ENCODE measurements at places on chromosomes 11 and 22.

- peak; percentile 15 for DNase-seq
Observed at GRCh38 chr11:74018331-74019005, 9.6 kb upstream of the UCP3 start.

- no peak for DNase-seq
Observed at GRCh38 chr11:105142167-105142566, 2.6 kb upstream of the CARD18 start.

- DNase-seq, result no peak
Observed at GRCh38 chr11:69878927-69879728, 59.9 kb upstream of the FGF3 start.

- no peak for DNase-seq
Observed at GRCh38 chr22:33036881-33037280, 21.3 kb downstream of the SYN3 start.

- no peak for DNase-seq
Observed at GRCh38 chr11:130623670-130624668, 175.5 kb downstream of the ADAMTS15 start.

DNA sequence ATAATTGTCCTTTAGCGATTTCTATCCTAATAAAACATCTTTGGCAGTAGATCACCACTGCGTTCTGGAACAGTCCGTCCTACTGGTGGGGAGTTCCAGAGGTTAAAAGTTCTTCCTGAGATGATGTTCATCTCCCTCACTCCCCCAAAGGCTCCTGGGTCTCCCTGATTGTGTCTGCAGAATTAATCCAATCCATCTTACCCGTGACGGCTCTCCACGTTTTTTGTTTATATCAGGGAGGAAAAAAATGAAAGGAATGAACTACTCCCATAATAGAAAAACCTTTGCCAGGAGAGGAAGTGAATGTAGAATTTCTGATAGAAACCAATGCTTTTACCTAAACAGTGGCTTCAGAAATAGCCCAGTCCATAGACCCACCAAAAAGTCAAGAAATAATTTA lies 81.6 kb downstream of the LARGE1 start:
- no peak for DNase-seq

GRCh38 chr11:45649544-45650165 lies 15.8 kb downstream of the CHST1 start:
- no peak for DNase-seq

DNA sequence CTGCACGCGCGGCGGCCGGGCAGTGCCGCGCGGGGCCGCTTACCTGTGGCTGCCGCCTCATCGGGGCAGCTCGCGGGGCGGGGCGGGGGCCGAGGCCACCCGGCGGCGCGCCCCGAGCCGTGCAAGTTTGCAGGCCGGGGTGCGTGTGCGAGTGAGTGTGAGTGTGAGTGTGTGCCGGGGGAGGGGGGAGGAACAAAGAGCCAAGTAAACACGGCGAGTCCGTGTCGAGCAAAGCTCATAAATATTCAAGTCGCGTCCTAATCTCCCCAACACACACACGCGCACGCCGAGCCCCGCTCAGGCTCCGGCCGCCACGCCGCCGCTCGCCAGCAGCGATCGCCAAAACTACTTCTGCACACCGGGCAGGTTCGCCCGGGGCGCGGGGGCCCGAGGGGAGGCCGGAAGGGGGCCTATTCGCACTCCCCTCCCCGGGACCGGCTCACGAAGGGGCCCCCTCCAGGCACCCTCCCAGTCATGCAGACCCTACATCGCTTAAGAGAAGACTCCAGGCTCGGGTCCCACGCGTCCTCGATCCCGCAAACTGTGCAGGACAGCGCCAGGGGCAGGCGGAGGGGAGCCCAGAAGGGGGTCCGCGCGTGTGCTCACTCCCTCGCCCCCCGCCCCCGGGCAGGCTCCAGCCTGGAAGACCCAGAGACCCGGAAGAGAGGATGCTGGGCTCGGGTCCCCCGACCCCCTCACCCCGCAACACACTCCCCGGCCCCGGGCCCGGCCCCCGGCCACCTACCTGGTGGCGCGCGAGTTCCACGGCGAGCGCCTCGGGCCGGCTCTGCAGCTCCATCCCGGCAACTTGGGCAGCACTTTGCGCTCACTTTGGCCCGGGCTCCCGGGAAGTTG lies 827 bp downstream of the PHF21B start:
- DNase-seq, result no peak

DNA sequence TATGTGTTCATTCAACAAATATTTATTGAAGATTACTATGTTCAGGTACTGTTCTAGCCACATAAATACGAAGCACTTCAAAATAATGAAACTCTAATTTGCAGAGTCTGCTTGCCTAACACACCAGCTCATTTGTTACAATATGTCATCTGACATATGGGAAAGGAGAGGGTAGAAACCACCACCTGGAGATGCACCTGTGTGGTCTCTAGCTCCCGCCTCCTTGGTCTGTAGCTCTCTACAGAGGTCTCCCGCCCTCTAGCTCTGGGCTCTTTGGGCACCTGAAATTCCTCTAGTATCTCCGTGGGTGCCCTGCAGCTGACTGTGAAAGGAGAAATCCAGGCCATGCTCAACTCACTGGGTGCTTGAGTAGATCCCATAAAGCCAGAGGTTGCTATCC lies 51.4 kb upstream of the DBX1 start:
- no peak for DNase-seq

DNA sequence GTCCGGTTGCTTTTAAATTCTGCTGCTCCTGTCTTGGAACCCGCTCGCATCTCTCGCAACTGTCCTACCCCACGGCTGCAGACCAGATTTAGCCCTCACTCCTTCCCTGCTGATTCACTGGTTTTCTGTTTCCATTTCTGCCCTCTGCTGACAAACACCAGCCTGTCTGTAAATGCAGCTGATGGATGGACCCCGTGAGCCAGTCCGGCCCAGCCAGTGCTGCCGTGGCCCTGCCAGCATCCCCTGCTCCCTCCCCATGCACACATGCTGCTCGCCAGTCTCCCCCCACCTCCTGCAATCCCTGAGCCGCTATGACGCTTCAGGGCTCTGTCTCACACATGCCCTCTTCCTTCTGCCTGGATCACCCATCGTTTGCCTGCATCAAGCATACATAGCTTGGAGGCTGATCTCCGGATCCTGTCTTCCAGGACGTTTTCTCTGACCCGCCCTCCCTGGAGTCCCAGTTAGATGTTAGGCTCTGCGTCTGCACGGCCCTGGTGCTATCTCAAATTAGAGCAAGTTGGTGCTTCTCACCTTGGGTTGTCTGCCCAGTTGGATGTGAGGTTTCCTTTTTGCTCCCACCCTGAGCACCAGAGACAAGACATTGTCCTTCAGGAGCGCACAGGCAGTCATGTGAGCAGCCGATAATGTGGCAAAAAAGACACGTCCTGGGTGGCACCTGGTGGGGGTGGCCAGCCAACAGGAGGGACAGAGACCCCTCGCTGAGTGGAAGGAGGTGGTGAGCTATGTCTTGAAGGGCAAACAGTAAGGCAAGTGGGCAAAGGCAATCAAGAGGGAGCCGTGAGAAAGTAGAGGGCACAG lies 4.3 kb upstream of the ACR start:
- DNase-seq, result peak; percentile 47

- DNase-seq, result no peak
Observed at GRCh38 chr22:18056807-18057474, 20.8 kb upstream of the PEX26 start.

DNA sequence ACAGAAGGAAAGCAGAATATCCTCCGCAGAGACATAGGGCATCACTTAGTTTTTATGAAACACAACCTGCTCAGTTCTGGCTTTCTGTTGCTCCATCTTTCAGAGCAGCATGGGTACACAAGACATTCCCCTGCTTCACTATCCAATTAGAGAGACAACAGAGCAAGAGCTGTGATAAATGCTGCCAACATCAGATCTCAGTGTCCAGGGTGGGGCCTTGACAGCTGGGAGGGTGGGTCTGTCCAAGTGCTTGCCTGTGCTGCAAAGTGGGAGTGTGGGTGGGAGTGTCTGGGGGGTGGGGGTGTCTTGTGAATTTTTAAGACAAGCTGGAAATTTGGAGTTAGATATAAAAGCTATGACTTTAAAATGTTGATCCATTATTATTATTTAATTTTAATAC lies 369.6 kb downstream of the TENM4 start:
- no peak for DNase-seq

GRCh38 chr22:36497910-36498665 lies 8.8 kb downstream of the FOXRED2 start:
- DNase-seq, result no peak

- no peak for DNase-seq
Observed at GRCh38 chr11:104817973-104818372, 80.3 kb downstream of the CASP12 start.

GRCh38 chr22:26671317-26672059 lies 14.1 kb downstream of the MIAT start:
- DNase-seq, result no peak

DNA sequence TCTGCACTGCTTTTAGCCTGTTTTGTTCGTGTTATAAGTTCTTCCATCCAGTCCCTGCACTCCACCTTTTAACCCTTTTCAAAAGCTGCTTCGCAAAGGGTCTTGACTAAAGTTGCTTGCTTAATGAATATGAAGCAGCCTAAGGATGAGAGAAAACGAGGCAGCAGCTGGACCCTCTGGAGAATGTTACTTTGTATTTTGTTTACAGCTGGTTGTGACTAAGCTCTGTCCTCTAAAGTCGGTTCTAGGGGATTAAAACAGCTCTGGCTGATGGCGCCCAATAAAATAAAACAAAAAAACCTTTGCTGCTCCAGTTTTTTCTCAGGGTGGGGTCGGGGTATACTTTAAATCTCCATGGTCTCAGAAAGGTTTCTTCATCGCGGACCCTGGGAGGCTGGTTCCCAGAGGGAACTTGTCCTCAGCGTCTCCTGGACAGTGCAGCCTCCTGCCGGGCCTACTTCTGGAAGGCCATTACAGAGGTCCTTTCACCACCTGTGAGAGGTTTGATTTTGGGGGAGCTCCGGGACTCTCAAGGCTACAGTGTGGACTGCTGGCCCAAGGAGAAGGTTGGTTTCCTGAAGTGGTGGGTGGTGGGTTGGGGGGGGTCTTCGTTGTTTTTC lies 836 bp upstream of the RBM4 start:
- no peak for DNase-seq

- DNase-seq, result peak; percentile 23
Observed at GRCh38 chr11:80136991-80137390, 696.2 kb upstream of the TENM4 start.

GRCh38 chr11:71372693-71373657 lies 75.2 kb downstream of the DHCR7 start:
- peak; percentile 4 for DNase-seq

GRCh38 chr22:44383652-44384562 lies 71.2 kb upstream of the SHISAL1 start:
- no peak for DNase-seq

DNA sequence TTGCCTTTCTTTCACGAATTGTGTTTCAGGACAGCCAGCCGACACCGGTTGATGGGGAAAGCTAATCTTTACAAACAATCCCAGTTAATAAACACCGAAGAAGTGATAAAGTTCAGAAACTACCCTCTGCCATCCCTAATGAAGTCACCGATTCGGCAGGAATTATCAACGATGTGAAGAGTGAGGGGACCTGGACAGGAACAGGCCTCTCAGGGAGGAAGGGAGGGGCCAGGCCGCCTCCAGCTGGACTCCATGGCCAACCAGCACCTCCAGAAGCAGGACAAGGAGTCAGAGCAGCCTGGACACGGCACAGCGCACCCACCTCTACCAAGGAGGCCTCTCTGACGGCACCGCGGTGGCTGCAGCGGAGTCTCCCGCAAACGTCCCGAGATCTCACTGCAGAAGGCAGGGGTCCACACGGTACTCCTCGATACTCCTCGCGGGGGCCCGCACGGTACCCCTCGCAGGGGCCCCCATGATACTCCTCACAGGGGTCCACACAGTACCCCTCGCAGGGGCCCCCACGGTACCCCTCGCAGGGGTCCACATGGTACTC lies 3.9 kb downstream of the TOLLIP start:
- DNase-seq, result no peak

GRCh38 chr11:71484248-71485062 lies 31.5 kb downstream of the NADSYN1 start:
- DNase-seq, result no peak
